Progenitor cell of endocrine pancreas (in vitro differentiated cells): ENCODE measurements at places on chromosomes 4 and X.

GRCh38 chr4:85218756-85219155 lies 252.3 kb upstream of the WDFY3 start:
- no peak for DNase-seq
- peaks cover 2% of the 10 kb centered on the region for H3K36me3 ChIP-seq
- no peak overlapping the region for H3K4me3 ChIP-seq
- no peaks in the 10 kb centered on the region for H3K4me1 ChIP-seq
- peaks cover 1% of the 10 kb centered on the region for H3K27me3 ChIP-seq

- peaks cover 4% of the 10 kb centered on the region for H3K36me3 ChIP-seq
- H3K27me3 ChIP-seq, result no peaks in the 10 kb centered on the region
- peaks cover 4% of the 10 kb centered on the region for H3K4me1 ChIP-seq
- no peak for DNase-seq
- no peak overlapping the region for H3K27ac ChIP-seq
- H3K4me3 ChIP-seq, result no peak overlapping the region
Measured at GRCh38 chr4:87327136-87327535, 4.5 kb upstream of the HSD17B13 start.

DNA sequence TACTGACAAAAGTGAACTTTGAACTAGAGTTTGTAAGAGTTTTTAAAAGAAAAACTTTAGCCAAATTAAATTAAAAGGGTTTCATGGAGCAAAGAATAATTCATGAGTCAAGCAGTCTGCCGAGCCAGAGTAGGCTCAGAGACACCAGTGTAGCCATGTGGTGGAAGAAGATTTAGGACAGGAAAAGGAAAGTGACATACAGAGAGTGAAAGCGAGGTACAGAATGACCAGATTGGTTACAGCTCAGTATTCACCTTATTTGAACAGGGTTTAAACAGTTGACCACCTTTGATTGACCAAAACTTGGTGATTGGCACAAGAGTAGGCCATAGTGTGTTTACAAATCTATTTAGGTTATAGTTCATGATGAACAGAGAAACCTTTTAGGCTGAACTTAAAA lies 377.8 kb downstream of the KLHL4 start:
- DNase-seq, result no peak
- H3K27ac ChIP-seq, result no peak overlapping the region
- H3K4me3 ChIP-seq, result no peak overlapping the region
- peaks cover 3% of the 10 kb centered on the region for H3K4me1 ChIP-seq

- H3K27ac ChIP-seq, result no peak overlapping the region
- H3K36me3 ChIP-seq, result no peaks in the 10 kb centered on the region
- H3K27me3 ChIP-seq, result peaks cover 48% of the 10 kb centered on the region
- H3K4me3 ChIP-seq, result no peak overlapping the region
- peaks cover 18% of the 10 kb centered on the region for H3K4me1 ChIP-seq
Measured at GRCh38 chr4:60648774-60649173, 551.4 kb upstream of the ADGRL3 start.

DNA sequence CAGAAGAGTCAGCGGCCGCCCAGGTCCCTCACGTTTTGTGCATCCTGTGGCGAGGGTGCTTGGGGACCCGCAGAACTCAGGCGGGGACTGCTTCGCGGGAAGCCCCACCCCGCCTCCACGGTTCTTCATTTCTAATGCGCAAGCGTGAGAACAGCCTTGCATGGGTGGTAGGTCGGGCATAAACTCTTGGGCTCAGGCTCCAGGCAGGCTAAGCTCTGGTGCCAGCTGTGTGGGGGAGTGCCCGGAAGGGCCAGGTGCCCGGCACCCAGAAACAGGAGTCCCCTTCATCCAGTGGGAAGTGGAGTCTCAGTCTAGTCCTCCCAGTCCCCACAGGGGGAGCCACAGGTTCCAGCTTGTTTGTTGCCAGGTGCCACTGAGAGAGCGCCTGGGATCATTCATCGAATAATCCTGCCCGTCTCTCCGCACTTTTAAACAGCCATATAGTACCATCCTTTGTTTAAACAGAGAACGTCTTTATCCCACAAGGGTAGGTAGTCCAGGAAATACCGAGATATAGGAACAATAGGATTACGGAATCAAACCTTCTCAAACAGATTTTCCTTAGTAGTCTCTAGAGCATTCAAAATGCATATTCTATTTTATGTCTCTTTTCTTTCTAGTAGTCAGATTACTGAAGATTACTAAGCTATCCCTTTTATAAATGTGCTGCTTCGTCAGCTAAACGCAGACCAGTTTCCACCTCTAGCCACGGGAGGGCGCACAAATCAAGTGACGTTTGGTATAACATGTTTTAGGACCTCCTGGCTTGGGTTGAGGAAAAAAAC lies 12.7 kb upstream of the RBBP7 start:
- H3K36me3 ChIP-seq, result no peaks in the 10 kb centered on the region
- peaks cover 9% of the 10 kb centered on the region for H3K4me1 ChIP-seq
- peak overlapping the region; percentile 85 for H3K4me3 ChIP-seq
- DNase-seq, result peak; percentile 59

DNA sequence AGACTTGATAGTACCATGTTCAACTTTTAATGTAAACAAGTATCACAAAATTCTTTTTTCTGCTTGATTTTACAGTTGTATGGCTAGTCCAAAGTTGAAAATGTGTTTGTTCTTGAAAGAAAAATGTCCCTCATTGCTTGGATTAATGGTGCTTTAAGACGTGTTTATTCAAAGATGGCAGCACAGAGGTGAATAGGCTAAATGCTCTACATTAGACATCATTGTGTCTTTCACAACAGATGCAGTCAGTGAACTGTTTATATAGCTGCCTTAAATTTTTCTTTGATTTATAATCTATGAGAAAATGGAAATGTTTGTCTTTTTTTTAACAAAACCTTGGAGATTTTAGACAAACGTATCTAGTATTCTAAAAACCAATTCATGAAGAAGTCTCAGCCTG lies 137.3 kb downstream of the BMPR1B start:
- H3K36me3 ChIP-seq, result peaks cover 7% of the 10 kb centered on the region
- no peak overlapping the region for H3K4me3 ChIP-seq
- H3K27me3 ChIP-seq, result no peaks in the 10 kb centered on the region
- H3K27ac ChIP-seq, result no peak overlapping the region
